Activated CD4-positive, alpha-beta T cell treated with anti-CD3 and anti-CD28 coated beads for 36 hours (primary cell): ENCODE measurements at places on chromosomes 2 and 18. TPM values are rescaled to one million over a fixed set of nuclear protein-coding genes. Genes with fewer than 3 reads are reported as not detected.
A peak's percentile ranks its signal among the peaks of the same experiment; 100 is the strongest.

DNA sequence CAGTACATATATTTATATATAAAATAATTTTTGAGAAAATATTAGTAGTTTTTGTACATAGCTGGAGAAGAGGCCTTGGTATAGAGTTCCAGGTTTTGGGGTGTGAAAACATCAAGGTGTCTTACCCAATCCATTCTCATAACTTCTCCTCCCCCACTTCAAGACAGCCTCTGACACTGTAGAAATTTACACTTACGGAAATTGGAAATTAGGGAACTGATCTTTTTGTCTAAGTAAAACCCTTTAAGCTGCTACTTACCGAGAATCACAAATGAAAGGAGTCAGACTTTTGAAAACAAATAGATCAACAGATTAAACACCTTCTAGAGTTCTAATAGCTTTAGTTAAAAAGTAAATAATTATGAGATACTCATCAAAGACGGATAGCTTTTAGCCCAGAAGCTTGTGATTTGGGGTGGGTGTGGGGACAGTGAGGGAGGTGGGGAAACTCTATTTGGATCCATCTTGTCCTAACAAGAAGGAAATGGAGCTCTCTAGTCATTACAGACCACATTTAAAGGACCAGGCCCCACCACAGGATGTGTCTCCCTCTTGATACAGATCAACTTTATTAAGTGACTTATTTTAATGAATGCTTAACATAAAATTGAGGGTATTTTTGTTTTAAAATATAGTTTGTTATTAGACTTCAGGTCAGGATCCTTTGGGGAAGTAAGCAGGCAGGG is 11.1 kb upstream of the FBXO11 start:
- DNase-seq = no peak

DNA sequence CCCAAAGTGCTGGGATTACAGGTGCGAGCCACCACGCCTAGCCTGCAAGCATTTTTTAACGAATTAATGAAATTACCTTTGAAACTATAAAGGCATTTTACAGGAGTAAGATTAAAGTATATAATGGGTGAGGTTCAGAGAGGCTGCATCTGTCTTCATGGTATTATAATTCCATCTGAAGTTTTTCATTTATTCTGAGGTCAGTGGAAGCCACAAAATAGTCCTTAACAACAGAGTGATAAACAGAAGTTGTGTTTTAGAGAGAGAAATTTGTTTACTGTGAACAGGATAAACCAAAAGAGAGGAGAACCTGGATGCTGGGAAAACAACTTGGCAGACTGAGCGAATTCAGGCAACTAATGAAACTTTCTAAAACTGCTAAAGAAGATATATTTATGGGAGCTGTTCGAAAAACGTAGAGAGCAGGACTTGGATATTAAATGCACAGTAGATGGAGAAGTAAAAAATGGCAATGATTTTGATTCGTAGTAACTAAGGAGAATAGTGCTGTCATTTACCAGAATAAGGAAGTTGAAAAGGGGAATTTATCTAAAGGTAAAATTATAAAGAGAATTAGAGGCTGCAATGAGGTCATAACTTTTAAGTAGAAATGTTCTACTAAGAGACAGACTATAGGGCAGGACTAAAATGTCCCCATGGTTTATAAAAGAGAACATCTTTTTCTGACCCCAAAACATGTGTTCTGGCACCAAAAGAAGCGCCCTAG is 37.9 kb upstream of the ITGA4 start:
- DNase-seq = no peak

DNA sequence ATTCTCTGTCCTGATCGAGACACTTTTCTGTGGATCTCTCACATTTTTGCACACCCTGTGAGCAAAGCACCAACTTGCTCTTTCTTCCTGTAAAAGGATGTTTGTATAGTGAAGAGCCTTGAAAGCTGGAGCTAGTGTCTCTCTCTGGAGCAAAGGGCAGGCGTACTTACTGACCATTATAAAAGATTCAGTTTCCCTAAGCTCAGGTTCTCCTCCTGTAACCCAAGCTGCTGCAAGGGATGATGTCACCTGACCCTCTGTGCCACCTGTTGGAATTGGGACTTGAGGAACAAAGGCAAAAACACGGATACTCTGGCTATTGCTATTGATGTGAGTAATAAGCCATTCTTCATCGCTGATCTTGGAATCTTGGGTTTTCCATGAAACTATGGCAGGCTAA is 52.6 kb upstream of the NEMP2 start:
- no peak for DNase-seq

Gene ZNF397
- 21.3 TPM for total RNA-seq

Gene ERFE
- total RNA-seq = 0.07 TPM

DNA sequence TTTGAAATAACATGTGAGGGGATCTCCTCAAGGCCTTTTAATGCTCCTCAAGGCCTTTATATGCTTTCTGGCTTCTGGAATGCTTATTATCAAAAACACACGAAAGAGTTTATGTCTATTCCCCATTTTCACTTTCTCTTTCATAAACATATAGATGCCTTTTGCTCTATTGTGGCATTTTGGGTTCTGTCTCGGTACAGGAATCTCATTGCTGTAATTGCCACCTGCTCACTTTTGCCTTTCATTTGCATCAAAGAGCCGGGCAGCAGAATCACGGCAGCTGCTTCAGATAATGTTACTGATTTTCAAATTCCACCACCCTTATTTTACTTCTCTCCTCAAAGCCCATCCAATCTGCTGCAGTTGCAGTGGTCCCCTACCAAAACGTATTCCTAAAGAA is 54.8 kb upstream of the LPIN2 start:
- DNase-seq = no peak

- no peak for DNase-seq
Measured at GRCh38 chr2:8505311-8505920, 176.4 kb upstream of the ID2 start.

Gene ANXA4
- 30.7 TPM for total RNA-seq

DNA sequence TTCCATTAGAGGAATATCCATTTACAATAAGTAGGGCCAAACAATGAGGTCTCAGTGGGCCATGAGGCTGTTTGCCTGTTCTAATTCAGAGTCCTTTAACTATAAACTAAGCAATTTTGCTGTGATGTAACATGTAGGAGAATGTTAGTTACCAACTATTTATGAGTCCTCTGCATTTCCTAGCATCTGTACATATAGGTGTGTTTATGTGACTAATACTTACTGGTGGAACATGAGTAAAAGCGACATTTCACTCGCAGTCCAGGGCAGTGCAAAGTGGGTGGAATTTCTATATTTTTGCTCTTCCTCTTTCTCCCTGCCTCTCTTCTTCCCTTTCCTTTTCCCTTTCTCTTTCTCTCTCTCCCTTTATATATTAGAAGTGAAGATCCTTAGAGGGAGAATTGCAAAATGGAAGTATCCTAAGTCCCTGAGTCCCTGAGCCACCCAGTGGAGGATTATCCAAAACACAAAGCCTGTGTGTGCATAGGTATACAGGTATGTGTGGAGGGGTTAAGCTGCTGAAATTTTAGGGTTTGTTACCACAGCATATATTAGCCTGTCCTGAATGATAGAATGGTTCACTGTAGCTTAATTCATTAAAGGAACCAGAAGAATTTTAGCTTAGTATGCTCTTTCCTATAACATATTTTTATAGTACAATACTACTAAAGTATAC is 487.0 kb upstream of the FANCL start:
- no peak for DNase-seq

- no peak for DNase-seq
Measured at GRCh38 chr2:226131299-226131784, 668.3 kb downstream of the IRS1 start.

DNA sequence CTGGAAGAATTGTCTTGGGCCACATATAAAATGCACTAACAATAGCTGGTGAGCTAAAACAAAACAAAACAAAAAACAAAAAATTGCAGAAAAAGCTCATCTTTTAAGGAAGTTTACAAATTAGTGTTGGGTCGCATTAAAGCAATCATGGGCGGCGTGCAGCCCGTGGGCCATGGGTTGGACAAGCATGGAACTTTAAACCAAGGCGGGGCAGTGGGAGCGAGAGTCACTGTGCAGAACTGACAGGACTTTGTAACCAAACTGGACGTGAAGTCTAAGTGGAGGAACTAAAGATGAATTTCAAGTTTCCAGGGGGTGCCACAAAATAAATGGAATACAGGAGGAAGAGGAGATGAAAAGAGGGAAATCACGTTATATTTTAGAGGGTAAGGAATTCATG is 80.7 kb downstream of the PSMG2 start:
- no peak for DNase-seq

Gene ACP1
- total RNA-seq = 136 TPM

Gene SDC1
- not detected for total RNA-seq

DNA sequence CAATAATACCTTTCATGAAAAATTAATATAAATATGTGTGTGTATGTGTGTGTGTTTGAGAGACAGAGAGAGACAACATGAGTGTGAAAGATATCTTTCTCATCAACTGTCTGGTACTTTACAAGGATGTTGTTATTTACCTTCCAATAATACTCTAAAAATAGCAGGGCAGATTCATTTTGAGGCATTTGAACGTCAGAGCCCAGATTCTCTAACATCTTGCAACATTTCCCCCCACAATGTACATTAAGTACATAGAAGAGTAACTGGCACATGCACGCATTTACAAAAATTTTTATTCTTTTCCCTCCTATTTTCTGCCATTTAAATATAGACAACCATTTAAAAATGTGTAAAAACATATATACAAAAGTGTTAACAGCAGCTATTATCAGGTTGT is 100.9 kb downstream of the PID1 start:
- DNase-seq = no peak

DNA sequence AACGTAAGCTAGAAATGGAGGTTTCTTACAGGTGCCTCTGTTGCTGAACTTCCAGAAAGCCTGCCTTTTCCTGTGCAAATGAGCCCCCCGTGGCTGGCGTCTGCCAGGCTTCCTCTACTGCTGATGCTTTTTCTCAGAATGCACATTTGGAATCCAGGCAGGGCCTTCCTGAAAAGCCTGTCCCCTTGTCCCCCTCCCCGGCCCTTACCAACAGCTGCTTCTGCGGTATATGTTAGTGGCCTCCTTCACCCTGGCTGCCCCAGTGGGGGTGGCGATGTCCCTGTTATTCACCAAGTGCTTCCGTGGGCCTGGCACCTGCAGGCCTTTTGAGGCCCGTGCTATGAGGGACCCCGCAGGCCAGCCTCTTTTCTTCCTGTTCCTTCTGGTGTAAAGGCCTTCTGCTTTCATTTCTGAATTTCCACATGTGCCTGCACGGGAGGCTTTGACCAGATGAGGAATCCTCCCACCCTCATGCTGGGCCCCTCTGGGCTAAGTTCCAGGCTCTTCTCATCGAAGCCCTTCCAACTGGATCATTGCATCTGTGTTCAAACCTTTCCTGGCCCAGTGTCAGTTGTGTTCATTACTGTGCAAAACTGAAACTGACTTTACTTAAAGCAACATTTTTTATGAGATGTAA is 10.4 kb downstream of the CNDP2 start:
- DNase-seq = no peak

DNA sequence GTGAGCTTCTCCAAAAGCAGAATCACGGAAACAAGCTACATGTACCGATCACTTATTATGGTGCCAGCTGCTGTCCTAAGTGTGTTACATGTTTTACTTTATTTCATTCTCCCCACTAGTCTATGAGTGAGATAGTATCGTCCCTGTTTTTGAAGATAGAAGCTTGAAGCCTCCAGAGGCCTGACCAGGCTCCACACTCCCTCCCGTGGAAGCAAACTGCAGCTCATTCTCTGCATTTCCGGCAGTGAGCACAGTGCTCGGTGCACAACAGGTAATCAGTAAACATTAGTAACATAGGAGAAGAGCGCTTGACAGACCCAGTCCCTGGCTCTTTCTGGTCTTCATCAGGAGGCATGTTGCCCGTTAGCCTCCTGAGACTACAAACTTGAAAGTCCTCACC is 72.9 kb downstream of the ZBTB7C start:
- DNase-seq = no peak

GRCh38 chr2:69798290-69798908 is 31.1 kb upstream of the GMCL1 start:
- no peak for DNase-seq

- DNase-seq = no peak
Measured at GRCh38 chr2:85438201-85439024, 19.9 kb downstream of the SH2D6 start.

Gene LYPD6B
- total RNA-seq = not detected

GRCh38 chr2:38700113-38700785 is 34.3 kb downstream of the GALM start:
- DNase-seq = no peak

DNA sequence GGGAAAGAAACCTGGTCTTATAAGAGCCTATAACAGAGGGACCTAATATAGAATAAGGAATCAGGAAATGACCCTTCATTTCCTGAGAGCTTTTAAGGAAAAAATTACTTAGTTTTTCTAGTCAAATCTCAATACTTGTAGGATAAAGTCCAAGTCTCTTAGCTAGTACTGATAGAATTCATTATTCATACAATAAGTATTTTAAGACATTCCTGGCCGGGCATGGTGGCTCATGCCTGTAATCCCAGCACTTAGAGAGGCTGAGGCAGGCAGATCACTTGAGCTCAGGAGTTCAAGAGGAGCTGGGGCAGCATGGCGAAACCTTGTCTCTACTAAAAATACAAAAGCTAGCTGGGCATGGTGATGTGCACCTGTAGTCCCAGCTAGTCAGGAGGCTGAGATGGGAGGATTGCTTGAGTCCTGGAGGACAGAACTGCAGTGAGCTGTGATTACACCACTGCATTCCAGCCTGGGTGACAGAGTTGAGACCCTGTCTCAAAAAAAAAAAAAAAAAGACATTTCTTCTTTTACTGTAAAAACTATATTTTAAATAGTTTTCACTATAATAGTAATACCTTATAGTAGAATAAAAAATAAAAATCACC is 3.2 kb downstream of the RAB3GAP1 start:
- DNase-seq = peak; percentile 12

- no peak for DNase-seq
Measured at GRCh38 chr2:63741884-63742579, 99.7 kb upstream of the UGP2 start.

GRCh38 chr2:31429759-31430438 is 15.4 kb upstream of the XDH start:
- peak; percentile 69 for DNase-seq

DNA sequence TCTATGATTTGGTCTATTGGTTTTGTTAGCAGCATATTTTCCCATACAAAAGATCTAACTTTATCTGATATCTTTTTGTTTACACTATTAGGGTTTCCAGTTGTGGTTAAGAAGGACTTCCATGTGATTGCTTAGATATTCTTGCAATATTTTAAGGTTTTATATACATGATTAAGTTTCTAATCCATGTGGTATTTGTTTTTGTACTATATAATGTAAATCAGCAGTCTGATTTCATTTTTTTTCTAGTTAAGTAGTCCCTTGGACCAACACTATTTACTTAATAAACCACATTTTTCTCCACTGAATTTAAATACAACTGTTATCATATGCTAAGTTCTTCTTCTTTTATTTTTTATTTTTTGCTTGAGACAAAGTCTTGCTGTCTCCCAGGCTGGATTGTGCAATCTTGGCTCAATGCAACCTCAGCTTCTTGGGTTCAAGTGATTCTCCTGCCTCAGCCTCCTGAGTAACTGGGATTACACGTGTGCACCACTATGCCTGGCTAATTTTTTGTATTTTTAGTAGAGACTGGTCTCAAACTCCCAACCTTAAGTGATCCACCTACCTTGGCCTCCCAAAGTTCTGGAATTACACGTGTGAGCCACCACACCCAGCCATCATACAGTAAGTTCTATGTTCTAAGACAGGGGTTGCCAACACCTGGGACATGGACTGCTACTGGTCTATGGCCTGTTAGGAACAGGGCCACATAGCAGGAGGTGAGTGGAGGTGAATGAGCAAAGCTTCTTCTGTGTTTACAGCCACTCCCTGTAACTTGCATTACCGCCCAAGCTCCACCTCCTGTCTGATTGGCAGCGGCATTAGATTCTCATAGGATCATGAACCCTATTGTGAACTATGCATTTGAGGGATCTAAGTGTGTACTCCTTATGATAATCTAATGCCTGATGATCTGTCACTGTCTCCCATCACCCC is 58.5 kb upstream of the RAB27B start:
- no peak for DNase-seq

Gene GAL3ST2
- 0.94 TPM for total RNA-seq

Gene TXNDC9
- 19.4 TPM for total RNA-seq

Gene PRSS56
- not detected for total RNA-seq
